ENCODE measurements at places on chromosomes 5 and 9.

- DNase-seq = no peak
Measured at GRCh38 chr9:131304676-131305355, 15.3 kb downstream of the PLPP7 start.

DNA sequence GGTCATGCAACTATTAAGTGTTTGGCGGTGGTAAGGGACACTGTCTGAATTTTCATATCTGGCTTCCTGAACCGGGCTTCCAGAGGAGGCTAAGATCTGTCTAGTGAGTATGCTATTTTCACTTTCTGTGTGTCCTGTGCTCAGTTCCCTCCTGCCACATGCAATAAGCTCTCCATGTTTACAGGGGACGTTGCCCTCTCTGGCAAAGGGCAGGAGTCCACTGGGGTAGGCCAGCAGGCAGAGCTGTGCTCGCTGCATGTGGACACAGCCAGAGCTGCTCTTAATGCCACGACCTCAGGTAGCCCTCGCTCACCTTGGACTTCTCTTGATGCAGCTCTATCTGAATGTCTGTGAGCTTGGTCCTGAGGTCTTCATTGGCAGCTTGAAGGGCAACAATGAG lies 111.2 kb downstream of the JAKMIP2 start:
- DNase-seq = no peak

DNA sequence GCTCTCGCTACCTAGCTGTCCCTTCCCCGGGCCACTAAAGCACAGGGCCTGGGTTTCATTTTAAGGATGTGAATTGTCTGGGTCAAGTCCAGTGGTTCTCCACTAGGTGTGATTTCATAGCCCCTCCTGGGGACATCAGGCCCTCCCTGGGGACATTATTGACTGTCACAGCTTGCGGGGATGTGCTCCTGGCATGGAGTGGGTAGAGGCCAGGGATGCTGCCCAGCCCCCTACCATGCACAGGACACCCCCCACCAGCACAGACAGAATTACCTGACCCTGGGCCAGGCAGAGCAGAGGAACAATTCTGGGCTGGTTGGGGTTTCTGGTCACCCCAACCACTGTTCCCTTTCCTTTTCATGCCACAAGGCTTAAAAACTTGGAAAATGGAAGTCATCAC lies 4.1 kb downstream of the FAM78A start:
- no peak for DNase-seq

DNA sequence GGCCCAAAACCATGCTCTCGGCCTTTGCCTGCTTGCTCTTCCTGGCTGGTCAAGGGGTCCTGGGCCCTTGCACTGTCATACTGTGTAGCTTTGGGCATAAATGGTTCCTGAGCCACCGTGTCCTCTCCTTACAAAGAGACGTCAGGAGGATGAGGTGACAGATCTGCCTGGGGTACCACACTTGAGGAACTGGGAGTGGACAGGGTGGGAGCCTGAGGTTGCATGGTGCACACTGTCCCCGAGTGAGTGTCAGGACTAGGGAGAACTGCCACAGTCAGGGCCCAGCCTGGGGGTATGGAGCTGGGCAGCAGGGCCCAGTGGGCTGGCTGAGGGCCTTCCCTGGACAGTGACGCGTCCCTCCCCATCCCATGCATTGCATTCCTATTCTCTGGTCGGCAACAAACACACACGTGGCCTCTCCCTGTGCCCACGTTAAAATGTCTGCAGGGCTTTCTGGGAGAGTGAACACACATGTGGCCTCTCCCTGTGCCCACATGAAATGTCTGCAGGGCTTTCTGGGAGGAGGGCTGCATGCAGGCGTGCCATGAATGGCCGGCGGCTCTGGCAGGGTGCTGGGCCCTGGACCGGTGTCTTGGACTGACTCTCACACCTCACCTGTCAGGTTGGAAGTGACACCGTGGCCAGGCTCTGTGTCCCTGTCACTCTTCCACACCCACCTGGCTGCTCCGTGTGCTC lies 122.1 kb upstream of the COL5A1 start:
- no peak for DNase-seq

DNA sequence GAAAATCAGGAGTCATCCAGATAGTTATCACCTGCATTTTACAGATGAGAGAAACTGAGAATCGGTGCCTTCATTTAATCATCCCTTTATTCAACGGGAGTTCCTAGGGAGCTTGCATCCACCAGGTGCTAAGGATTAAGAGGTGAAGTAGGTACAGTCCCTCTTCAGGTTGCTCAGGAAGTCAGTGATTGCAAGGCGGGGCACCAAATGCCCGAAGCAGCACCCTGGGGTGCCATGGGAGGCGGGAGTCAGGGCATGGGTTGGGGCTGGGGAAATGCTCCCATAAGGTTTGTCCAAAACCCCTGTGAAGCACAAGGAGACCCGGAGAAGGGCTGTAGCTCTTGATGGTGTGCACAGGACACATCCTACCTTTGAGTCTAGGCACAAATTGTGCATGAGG lies 98.8 kb upstream of the KLF4 start:
- DNase-seq = no peak

- DNase-seq = no peak
Measured at GRCh38 chr9:71626395-71626794, 141.9 kb downstream of the CEMIP2 start.

DNA sequence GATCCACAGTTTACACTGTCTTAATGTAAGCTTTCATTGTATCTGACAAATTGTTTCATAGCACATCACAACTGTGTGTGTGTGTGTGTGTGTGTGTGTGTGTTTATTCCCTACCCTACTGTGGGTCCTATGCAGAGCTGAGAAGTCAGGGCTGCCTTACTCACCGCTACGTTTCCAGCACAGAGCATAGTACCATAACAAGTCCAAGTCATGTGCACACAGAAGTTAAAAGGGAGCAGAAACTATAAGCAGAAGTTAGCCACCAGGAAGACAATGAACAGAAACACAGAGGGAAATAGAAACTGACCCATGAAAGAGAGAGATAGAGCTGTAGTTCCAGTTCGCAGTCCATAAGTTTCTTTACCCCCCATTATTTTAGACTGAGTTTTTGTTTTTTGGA lies 38.2 kb upstream of the DMXL1 start:
- DNase-seq = no peak

DNA sequence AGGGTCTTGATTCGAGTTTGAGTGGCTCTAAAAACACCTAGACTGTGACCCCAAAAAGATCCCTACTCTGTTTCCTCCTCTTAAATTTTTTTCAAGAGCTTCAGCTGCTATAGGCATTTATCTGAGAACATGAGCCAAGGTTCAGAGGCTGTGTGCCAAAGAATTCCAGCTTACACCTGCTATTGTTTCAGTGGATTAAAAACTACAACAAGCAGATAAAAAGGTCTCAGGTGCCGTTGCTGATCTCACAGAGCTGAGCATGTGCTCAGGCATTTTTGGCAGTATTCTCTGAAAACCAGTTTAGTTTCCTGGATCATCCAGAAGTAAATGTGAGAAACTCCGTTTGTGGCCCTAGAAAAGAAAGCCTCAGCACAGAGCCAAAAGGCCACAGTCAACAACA lies 349.2 kb downstream of the DEPDC1B start:
- no peak for DNase-seq

- DNase-seq = no peak
Measured at GRCh38 chr9:109379513-109379912, 58.7 kb upstream of the EPB41L4B start.

DNA sequence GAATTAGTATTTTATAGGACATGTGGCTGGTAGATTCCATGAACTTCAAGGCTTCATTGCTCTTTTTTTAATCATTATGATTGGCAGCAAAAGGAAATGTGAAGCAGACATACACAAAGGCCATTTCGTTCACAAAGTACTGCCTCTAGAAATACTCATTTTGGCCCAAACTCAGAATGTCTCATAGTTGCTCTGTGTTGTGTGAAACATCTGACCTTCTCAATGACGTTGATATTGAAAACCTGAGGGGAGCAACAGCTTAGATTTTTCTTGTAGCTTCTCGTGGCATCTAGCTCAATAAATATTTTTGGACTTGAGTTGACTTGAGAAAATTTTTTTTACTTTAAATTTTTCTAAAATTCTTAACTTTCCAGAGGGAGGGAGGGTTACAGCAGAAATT lies 12.4 kb downstream of the KCNV2 start:
- DNase-seq = no peak

DNA sequence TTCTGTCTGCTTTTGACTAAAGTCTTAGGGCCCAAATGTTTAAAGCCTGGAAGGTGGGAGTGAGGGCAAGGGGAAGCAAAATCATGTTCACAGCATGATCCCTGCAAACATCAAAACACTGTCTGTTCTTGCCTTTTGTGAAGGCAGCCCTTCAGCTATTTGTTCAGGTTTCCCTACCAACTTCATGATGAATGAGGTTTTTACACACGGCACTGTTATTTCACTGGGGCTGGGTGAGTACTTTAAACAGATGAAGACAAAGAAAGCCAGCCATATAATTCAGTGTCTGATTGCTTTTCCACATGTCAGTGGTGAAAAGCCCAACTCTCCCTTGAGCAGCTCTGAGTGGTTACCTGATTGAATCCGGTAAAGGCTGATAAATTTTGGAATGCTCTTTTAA lies 224.7 kb upstream of the GRAMD2B start:
- DNase-seq = no peak

DNA sequence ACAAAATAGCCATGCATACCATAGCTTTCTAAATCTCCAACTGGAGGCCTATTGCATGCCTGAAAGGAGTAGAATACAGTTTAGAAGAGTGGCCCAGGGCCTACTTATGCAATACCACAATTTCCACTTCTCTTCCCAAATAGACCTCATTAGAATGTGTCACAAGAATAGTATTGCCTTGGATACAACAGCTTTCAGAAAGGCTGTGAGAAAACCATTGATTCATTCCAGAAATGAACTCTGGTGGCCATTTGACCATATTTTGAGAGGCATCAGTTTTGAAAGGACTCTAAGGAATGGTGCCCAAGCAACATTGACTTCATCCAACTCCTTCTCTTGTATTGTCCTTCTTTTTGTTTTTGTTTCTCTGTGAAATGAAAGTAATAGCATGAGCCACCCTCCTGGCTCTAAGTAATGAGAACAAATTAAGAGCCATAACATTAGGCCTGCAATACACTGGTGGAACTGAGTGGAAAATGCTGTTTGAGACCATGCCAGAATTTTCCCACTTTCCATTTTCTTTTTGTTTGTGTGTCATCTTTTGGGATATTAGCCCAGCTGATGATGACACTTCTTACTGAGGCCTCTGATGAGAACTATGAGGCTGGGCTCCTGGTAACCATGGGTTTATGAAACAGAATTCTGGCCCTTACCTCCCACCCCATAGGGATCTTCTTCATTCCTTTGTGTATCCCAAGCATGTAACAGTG lies 90.2 kb downstream of the TMEM174 start:
- DNase-seq = no peak

GRCh38 chr5:137933491-137933911 lies 44.2 kb downstream of the PKD2L2 start:
- no peak for DNase-seq

- DNase-seq = no peak
Measured at GRCh38 chr5:14064841-14065240, 78.3 kb upstream of the TRIO start.

DNA sequence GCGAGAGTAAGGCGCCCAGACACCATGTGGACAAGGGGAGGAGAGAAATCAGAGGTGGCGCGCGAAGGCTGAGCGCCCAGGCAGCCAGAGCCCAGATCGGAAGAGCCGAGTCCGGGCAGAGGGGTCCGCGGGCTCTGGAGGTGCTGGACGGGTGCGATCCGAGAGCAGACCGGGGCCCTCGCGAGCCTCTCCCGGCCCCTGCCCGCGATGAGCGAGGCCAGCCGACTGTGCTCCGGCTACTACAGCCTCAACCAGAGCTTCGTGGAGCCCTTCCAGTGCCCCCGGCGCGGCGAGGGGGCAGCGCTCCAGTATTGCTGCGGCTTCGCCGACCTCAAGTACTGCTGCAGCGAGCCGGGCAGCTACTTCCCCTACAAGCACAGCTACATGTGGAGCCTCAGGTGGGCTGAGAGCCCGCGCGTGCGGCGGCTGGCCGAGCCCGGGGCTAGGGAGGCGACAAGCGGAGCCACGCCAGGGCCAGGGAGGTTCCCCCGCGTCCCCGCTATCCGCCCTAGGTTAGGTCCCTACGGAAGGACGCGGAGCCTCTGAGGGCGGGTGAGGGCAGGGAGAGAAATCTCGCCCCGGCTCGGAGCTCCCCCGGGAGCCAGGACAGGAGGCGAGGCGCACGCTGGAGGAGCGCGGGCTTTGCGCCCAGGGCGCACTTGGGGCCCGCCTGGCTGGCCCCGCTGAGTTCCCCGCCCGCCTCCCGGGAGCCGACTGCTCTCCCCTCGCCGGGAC lies at the start of gene SHISAL2B:
Gene SHISAL2B (plus strand): TSS at position 87 of the 735 bp plus-strand sequence. CDS start 121 bp downstream, at position 208.
- no peak for DNase-seq

DNA sequence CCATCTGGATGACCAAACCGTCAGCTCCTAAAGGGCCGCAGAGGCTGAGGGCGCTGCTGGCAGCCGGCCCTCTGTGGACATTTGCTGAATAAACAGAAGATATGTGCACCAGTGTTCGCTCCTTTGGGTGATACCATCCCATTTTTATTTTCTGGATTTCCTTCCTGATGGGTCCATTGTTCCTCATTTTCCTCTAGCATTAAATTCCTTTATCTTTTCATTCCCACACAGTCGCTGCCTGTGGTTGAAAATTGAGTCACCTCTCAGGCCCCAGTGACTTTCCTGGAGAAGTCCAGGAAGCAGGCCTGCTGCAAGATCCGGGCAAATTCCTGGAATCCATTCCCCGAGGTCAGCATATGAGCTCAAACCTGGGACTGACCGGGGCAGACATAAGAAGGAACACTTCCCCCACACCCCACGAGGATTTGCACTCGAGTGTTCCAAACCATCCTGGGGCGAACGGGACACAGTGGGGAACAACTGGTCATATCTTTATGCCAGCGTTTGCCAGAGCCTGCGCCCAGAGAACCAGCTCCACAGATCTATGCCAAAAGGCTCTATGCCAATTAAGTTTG lies 86.7 kb upstream of the PCA3 start:
- no peak for DNase-seq

DNA sequence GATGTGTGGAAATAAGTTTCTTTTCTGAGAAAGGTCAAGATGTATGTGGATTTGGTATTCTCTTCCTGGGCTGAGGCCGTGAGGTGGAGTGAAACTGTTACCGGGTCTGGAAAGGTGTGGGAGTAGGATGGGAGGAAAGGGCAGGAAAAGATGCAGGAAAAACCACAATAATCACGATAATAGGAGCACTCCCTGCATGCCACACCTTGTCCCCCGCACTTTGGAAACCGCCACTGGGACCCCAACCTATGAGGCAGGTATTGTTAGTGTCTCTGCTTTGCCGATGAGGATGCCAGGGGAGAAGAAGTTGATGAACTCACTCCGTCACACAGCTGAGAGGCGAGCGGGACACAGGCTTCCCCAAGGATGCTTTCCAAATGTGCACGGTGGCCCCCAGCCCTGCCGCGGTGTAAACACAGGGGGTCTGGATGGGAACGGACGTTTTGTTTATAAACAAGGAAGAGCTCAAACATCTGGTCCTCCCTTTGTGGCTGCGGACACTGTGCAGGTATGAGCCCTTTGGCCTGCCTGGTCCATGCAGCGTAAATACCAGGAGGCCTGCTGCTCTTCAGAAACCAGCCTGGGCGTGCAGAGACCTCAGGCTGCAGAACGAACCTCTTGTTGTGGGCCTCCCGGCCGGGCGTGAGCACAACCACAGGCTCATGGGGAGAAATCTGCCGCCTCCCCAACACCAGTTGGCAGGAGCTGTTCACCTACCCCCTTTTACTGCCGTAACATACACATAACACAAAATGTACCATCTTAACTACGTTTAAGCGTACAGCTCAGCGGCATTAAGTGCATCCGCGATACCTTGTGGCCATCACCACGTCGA lies 126.7 kb downstream of the COL23A1 start:
- no peak for DNase-seq

GRCh38 chr9:137317021-137317717 lies 15.1 kb upstream of the NRARP start:
- no peak for DNase-seq
